ENCODE measurements at places on chromosomes 1 and 21. TPM values are rescaled to one million over a fixed set of nuclear protein-coding genes. Genes with fewer than 3 reads are reported as not detected.

MCOLN3 gene
- 0.05 TPM for total RNA-seq

DNAJC6 gene
- total RNA-seq: 0.25 TPM

DNA sequence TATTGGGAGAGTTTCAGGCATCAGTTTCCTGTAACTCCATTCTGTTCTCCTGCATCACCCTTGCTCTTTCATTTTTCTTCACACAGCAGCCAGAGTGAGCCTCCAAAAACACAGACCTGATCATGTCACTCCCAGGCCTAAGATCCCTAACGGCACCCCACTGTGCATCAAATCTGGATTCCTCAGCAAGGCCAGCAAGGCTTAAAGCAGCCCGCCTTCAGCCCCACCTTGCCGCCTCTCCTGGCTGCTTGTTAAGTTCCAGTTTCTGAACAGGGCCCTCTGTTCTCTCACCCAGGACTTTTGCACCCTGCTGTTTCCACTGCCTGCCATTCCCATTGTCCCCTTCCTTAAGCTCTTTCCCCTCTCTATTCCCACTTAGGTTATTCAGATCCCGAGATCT is 29.3 kb downstream of the C1orf116 start:
- no peak for DNase-seq

GRCh38 chr1:85323770-85324169 is 47.3 kb upstream of the BCL10 start:
- no peak for DNase-seq

DNA sequence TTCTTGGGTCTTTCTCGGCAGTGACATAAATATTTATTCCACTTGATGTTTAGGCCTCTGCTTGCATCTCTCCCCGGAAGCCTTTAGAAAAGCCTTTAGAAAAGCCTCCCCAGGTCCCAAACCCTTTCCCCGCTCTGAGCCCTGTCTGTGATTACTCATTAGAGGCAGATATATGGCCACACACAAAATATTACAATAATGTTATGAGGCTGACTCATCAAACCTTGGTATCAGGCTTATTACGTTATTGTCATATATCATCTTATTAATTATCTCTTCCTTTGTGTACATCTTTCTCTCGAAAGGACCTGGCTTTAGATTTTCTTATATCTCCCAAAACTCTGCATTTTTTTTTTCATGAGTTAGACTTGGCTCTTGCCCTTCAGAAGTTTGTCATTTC is 69.5 kb downstream of the FGGY start:
- DNase-seq: no peak
